ENCODE measurements at places on chromosomes 5 and 9. TPM values are rescaled to one million over a fixed set of nuclear protein-coding genes. Genes with fewer than 3 reads are reported as not detected.

RNF180 gene
- total RNA-seq, result 0.53 TPM

- no peak overlapping the region for H3K4me3 ChIP-seq
- H3K36me3 ChIP-seq, result no peaks in the 10 kb centered on the region
- peaks cover 7% of the 10 kb centered on the region for H3K27me3 ChIP-seq
- H3K27ac ChIP-seq, result no peak overlapping the region
- DNase-seq, result no peak
These were observed 107.4 kb downstream of the SNX18 start for GRCh38 chr5:54624805-54625568.

FSTL4 gene
- total RNA-seq, result 2.1 TPM

DNA sequence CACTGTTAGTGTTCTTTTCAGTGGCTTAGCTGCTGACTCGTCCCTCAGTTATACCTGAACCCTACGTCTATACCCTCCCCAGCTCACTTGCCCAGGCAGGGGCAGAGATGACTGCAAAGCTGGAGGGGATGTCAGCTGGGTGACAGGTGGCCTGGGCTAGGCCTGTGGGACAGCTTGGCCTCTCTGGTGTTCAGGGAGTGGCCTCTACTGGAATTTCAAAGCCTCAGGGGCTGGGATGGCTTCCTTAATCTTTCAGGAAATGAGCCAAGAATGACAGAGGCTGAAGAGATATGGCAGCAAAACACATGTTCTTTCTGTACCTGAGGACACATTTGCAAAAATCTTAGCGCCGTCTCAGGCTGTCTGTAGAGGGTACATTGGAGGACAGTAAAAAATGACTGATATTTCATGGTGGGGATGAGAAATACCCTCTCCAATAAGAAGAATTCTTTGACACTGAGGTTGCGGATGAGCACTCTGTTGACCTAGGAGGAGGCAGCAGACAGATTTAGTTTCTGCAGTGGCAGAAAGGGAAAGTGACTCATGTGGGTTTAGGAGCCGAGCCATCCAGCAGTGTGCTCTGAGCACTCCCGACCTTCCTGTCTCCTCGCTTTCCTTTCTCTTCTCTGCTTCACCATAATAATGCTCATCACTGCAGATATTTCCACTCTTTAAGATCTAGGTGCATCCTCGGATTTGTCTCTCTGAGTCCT is 54.4 kb downstream of the ENTREP1 start:
- no peaks in the 10 kb centered on the region for H3K4me1 ChIP-seq
- no peak overlapping the region for H3K27ac ChIP-seq
- H3K4me3 ChIP-seq, result no peak overlapping the region
- DNase-seq, result no peak
- H3K36me3 ChIP-seq, result no peaks in the 10 kb centered on the region

GRCh38 chr5:673831-674629 is 19.1 kb downstream of the TPPP start:
- H3K27ac ChIP-seq, result no peak overlapping the region
- H3K4me3 ChIP-seq, result no peak overlapping the region
- DNase-seq, result no peak
- no peaks in the 10 kb centered on the region for H3K27me3 ChIP-seq
